ENCODE measurements at places on chromosomes 2 and 18.
A peak's percentile ranks its signal among the peaks of the same experiment; 100 is the strongest.

- no peak for DNase-seq
Observed at GRCh38 chr18:74513883-74514205, 17.7 kb downstream of the CNDP2 start.

DNA sequence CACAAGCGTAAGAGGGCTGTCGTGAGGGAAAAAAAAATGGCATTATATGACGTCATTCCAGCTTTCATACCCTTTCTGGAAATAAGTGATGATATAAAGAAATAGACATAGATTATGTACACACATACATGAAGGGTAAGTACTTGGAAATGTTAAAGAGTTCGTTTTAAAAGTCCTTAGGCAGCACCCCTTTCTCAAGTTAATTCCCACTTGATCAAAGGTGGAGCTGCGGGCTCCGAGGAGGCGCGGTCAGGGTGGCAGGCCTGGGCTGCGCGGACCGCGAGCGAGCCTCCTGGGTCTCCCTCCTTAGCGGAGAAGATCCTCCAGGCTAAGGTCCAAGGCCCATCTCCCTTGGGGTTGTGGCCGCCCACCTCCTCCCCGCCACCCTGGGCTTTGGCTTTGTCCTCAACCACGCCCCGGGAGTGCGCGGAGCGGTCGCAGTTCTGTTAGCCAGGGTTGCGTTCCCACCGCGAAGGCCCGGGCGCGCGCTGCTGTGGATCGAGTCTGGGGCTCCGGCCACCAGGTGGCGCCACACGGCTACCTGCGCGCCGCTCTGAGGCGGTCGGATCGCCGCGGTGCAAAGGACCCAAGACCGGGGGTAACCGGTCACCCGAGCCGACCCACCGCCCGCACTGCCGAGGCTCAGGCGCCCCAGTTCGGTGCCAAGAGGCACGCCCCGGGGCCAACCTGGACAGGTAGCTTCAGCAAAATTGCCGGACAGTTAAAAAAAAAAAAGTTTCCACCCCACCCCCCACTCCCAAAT, 66.8 kb downstream of the HNRNPLL start:
- DNase-seq: peak; percentile 87

DNA sequence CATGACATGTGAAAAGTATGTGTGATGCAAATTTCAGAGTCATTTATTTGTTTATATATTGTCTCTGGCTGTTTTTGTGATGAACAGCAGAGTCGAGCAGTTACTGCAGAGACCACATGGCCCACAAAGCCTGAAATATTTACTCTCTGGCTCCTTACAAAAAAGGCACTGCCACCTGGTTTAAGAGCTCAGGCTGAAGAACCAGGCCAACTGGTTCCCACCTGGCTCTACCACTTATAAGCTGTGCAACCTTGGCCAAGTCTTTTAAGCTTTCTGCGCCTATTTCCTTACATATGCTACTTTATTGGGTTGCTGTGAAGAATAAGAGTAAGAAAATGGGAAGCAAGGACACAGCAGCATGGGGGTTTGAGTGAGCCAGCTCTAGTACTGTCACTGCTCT, 207.6 kb downstream of the L3MBTL4 start:
- DNase-seq: no peak

GRCh38 chr2:131122496-131122895, 17.4 kb downstream of the PLEKHB2 start:
- DNase-seq: no peak

DNA sequence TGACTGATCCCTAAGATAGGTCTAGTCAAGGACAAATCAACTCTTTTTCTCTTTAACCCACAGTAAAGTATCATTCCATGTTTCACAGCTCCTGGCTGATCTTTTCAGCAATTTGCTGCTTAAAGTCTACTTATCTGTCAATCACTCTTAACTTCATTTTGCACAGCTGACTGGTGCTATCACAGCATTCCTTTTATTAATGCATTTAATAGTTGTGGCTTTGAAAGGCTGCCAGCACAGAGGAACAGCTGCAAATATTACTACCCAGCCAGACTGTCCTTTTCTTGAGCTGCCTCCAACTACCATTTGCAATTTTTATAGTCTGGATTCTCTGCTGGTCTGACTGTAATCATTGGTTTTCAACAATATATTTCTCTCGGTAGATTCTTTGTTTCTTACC, 303.5 kb downstream of the STK39 start:
- DNase-seq: no peak

- no peak for DNase-seq
Observed at GRCh38 chr2:120517751-120518469, 172.0 kb downstream of the INHBB start.

DNA sequence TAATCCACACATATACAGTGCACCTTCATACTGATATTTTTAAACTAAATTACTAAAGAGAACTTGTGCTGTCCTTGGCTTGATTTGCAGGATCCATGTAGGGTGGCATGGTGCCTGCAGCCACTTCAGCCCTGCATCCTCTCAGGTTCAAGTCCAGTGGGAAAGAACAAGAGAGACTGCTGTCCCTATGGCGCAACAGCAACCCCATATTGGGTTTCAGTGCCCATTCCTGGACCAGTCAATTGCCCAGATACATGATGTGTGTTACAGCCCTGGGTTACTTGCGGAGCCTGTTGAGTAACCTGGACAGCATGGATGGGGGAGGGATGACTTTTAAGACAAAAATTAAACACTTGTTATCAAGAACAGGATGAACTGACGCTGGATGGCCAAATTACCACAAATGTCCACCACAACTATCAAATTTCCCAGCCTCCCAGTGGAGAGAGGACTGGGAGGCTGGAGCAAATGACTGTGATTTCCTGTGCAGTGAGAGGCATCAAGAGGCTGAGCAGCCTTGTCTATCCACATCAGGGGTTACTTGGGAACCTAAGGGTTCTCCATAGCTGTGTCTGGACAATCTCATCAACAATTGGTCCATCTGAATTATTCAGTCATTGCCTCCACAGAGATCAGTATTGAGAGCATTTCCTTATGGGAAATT, 162.0 kb downstream of the CAPN13 start:
- no peak for DNase-seq

DNA sequence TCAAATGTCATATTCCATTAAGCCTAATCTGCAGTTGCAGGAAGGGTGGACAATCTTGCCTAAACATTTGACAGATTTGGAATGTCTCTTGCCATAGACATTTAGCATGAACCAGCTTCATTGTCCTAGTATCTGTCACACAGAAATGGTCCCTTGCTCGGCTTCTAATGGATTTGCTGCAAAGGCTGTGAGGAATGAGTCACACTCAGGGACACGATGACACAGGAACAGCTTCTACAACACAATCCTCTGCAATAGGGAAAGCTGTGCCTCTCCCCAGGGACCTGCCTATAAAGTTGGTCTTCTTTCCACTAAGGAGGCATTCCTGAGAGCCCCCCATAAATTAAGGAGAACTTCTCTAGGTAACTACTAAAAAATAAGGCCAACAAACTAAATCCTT, 155.1 kb upstream of the L3MBTL4 start:
- DNase-seq: no peak

GRCh38 chr18:56200381-56200911, 437.9 kb downstream of the TXNL1 start:
- no peak for DNase-seq

DNA sequence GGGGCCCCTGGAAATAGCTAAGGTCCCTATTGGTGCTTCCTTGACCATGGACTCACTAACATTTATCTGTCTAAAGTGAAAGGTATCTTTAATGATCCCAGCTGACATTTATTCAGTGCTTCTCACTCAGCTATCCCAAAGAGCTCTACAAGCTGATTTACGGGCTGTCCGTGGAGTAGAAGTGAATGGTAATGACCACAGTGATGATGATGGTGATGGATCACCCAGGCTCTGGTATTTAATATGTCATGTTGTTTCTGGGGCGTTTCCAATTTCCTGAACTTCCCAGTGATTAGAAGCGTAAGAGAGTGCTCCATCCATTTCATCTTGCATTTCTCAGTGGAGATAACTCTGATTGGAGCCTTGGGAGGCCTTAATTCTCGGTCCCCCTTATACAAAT, 304.3 kb downstream of the HRH4 start:
- no peak for DNase-seq

DNA sequence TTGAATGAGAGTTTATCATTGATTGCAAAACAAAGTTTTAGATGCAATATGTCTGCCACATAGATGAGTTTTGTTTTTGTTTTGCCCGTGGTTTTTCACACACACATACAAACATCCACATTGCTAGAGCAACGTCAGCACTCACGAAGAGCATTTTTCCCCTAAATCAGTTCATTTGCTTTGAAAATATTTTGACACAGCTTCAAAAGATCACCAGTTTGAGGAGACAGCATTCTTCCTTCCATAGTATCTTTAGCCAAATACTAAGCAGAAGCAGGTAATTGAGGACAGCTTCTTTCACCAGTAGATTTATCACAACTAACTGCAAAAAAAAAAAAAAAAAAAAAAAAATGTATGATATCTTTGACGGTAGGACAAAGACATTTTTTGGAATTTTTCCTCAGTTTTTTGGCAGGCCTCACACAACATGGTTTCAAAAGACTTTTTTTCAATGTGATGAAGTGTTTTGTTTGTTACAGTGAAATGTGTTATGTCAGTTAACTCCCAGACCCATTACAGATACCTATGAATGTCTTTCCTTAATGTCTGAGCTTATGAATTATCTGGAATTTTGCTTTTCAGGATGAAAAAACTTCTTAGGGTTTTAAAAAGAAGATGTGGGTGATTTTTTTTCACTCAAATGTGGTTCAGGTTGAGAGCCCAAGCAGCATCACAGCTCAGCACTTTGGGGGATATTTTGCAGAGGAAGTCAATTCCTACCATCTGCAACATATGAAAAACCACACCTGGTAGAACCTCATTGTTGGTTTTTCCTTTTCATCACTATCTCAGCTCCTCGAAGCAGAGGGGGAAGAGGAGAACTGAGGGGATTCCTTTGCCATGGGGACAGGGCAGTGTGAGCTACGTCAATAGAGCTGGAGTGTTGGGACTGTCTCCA, 31.6 kb downstream of the AOX1 start:
- DNase-seq: no peak

- no peak for DNase-seq
Observed at GRCh38 chr2:150710916-150711315, 223.4 kb upstream of the RND3 start.

DNA sequence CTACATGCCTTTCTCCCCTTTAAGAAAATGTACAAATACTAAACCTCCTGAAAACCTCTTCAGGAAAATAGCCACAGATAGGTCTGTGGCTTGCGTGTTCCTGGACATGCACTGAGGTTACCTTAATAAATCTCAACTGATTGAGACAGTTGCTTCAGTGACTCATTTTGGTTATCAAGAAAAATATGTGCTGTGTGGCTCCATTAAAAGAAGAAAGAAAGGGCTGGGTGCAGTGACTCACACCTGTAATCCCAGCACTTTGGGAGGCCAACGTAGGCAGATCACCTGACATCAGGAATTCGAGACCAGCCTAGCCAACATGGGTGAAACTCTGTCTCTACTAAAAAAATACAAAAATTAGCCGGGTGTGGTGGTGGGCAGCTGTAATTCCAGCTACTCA, 27.1 kb downstream of the CREG2 start:
- no peak for DNase-seq

GRCh38 chr2:120238728-120239487, 13.7 kb upstream of the RALB start:
- no peak for DNase-seq

DNA sequence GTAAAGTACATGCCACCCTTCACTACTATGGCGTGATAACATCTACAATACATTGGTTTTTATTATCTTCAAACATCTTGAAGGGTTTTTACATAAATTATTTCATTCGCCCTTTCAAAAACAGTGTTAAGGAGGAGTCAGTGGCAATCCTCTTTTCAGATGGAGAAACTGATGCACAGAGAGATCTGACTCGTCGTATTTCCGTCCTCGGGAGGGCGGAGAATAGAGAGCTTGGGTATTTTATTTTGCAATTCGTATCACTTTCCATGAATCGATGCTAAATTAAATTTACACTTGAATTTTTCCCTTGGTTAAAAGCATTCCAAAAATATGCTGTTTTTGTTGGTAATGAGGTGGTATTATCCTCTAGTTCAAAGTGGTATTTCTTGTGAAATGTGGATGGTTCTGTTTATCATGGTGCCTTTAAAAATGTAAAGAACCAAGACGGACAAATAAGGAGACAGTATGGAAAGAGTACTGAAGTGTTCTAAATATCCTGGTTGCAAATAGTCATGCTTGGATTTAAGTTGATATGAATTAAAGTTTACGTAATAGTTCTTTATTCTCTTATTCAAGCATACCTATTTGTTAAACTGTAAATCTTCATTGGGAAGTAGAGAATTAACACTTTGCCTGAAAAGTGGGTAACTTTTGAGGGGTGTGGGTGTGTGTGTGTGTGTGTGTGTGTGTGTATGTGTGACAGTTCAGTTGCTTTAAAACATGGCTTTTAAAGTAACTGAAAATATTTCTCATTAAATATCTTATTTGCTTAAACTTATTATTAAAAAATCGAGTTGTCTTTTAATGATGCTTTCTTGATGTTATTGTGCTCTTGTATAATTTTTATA, 5.6 kb downstream of the PHLPP1 start:
- DNase-seq: no peak

DNA sequence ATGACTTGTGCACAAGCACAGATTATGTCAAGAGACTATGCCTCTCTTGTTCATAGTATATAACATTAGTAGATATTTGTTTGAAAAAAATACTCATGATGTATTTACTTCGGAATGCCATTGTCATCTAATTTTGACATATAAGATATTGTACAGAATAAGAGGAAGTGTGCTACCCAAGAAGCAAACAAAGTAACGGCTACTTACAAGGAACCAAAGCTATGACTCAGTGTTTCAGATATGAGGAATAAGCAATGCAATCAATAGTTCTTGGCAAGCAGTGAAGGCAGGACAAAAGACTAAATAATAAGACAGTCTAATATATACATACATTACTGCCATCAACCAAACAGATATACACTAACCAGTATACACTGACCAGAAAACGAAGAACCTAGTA, 256.3 kb downstream of the CCDC178 start:
- no peak for DNase-seq

GRCh38 chr2:191905336-191905735, 58.4 kb upstream of the CAVIN2 start:
- no peak for DNase-seq

- peak; percentile 45 for DNase-seq
Observed at GRCh38 chr2:241865957-241866789, 3.4 kb upstream of the RTP5 start.

GRCh38 chr2:221075203-221075602, 496.9 kb downstream of the EPHA4 start:
- DNase-seq: no peak

DNA sequence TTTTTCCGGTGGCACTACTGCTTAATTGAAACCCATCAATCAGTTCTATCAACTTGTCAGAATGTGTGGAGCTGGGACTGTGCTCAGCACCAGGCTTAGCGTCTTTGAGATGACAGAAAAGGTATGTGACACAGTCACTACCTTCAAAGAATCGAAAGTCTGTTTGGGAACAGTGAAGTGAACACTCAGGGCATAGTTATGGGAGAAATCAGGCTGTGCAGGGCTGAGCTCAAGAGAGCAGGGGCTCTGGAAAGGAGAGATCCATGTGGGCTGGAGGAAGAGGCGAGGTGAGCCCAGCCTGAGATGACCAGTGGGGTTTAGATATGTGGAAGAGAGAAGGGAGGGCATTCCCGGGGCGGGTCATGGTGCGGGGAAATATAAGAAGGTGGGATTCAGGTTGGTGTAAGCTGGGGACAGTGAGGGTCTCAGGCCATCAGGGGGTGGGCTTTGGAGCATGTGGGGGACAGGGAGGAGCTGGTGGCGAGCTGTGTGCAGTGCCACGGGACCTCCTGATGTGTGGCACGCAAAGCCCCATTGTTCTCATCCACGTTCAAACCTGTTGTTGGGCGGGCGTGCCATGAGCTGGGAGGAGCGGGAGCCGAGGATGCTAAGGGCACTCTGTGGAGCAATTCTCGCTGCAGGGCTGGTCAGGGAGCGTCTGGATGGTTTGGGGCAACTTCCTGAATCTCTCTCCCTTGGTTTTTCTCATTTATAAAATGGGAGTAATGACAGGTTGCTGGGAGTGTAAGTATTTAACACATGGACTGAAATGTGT, 72.5 kb downstream of the VAPA start:
- no peak for DNase-seq

Measured in right kidney (tissue), 9 donors.